ENCODE measurements at places on chromosomes 2 and 18.
A peak's percentile ranks its signal among the peaks of the same experiment; 100 is the strongest.

- no peak for DNase-seq
These were observed 30.8 kb downstream of the TWSG1 start for GRCh38 chr18:9365406-9365805.

DNA sequence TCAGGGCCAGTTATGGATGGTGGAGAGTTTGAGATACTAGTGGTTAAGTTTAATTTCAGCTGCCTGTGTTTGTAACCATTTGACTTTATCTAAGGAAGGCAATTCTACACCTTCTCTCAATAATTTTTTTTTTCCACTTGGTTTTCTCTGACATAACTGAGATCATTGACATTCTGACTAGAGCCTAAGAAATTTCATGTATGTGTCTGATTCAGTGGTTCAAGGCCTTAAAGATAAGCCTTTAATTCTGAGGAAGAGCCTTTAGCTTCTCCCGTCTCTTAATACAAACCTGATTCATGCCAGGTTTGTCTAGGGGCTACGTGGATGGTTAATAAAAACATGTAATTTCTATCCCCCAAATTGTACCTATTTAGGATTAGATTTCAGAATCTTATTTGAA is 971.4 kb downstream of the DPP10 start:
- no peak for DNase-seq

- no peak for DNase-seq
These were observed 28.9 kb downstream of the TFPI start for GRCh38 chr2:187525163-187525900.

- no peak for DNase-seq
These were observed 1.2 kb upstream of the WDSUB1 start for GRCh38 chr2:159287733-159288132.

DNA sequence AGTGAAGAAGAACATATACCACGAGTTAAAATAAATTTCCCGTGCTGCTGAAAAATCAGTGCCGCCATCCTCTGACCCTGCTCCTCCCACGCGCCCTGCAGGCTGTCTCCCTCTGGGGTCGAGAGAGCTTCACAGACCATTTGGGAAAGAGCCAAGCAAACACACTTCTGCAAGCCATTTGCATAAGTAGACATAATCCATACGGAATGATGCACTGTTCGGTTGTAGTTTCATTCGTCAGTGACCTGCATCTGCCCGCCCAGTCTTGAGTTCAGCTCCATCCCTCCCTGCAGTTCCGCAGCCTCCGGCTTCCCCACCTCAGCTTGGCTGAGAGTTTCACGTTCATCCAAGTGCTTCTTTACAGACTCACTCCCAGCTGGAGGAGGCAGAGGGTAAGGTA is 69.6 kb downstream of the TRAPPC12 start:
- DNase-seq = no peak

GRCh38 chr2:1132328-1132969 is 181.8 kb downstream of the SNTG2 start:
- peak; percentile 9 for DNase-seq

GRCh38 chr18:68244786-68245185 is 470.1 kb downstream of the TMX3 start:
- no peak for DNase-seq

DNA sequence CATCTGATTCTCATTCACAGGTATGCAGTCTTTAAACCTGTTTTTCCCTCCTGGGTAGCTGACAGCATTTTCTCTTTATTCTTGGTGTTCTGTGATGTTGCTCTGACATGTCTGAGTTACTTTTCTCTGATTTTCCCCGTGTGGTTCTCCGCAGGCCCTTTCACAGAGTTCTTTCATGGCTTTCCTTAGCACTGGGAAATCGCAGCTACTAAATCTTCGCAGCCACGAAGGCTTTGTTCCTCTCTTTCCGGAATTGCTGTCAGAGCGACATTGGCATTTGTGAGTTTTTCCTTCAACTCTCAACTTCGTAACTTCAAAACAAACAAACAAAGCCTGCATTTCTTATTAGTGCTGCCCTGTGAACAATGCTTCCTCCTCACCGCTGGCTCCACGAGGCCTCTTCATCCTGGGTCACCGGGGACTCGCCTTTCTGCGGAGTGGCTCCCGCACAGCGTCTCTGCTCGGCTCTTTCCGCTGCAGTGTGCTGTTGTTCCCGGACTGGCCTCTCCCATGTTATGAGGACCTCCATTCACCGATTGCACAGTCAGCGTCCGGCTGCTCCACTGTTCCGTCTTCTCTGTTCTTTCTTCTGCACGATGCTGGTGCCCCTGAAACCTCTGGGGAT is 16.1 kb downstream of the COLEC11 start:
- no peak for DNase-seq

GRCh38 chr2:80269806-80270205 is 34.7 kb downstream of the LRRTM1 start:
- no peak for DNase-seq

GRCh38 chr2:120531365-120531764 is 185.4 kb downstream of the INHBB start:
- DNase-seq = no peak

DNA sequence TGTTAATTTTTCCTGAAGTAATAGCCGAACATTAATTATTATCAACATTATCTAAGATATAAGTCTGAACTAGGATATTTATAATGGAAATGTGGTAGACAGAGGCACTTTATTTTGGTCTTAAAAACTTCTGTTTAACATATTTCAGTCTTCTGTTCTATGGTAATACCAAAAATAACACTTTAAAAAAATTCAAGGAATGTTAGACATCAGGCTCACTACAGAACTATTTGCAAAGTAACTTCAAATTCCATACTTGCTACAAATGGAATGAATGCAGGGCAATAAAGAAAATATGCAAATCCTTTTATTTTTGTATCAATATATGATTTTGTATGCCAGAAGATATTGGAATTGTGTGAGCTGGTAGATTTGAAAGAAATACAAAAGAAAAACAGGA is 345.5 kb upstream of the DSEL start:
- DNase-seq = no peak

DNA sequence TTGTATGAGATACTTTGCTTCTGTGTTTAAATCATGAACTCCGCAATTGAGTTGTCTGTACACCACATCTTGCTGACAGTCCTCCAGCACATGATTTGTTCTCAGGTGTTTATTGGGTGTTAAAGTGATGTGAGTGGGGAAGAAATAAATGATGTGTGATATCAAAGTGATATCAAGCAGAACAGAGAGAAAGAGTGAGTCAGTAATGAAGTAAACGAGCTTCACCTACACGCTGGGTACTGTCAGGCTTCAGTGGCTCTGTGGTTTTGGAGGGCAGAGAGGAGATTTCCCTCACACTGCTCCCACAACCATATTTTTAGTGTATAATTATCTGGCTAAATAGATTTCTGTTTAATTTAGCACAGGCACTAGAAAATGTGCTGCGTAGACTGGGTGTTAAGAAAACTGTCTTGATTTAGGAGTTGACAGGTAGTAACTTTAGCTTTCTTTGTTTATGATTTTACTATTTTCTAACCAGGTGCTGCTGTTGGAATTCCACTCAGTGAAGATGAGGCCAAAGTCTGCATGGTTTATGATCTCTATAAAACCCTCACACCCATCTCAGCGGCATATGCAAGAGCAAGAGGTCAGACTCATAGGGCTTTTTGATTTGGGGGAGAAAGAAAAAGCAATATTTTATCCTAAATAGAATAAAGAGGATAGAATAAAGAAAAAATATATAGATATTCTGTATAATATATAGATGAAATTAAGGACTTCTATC is 21.2 kb downstream of the ATIC start:
- DNase-seq = no peak

GRCh38 chr18:74996996-74997395 is 211.9 kb downstream of the PTGR3 start:
- DNase-seq = no peak

DNA sequence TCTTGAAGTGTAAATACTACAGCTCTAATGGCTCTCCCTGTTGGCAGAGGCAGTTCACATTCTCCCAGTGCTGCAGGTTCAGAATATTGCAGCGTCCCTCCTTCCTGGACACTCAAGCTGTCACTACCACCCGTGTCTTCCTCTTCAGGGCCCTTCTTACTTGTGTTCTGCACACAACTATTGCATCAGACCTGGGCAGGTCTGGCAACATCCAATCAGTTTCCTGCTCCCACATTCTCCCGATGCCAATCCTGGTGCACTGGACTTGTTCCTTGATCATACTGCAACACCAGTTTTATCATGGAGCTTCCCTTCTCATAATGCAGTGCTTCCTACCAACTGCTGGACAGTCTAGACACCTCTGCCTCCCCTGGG is 161.5 kb downstream of the CAPN13 start:
- DNase-seq = no peak

- no peak for DNase-seq
These were observed 38.9 kb downstream of the DHX57 start for GRCh38 chr2:38836791-38837190.

DNA sequence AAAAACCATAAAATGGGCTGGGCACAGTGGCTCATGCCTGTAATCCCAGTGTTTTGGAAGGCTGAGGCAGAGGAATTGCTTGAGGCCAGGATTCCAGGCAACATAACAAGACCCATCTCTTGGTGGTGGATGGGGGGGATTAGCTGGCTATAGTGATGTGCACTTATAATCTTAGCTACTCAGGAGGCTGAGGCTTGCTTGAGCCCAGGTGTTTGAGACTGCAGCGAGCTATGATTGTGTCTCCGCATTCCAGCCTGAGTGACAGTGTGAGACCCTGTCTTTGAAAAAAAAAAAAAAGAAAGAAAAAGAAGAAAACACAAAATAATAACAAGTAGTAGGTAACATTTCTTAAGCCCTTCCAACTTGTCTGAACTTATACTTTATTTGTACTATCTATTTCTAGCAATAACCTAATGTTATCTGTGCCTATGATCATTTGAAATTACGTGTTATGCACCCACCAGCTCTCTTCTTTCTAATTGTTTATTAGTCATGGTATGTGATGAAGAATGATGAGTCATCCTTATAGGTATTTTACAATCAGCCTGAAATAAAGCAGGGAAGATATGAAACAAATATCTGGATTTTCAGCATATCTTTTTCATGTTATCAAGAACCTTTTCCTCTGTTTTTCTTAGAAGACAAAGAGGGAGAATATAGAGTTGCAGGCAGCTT is 129.3 kb upstream of the UNC80 start:
- DNase-seq = no peak

DNA sequence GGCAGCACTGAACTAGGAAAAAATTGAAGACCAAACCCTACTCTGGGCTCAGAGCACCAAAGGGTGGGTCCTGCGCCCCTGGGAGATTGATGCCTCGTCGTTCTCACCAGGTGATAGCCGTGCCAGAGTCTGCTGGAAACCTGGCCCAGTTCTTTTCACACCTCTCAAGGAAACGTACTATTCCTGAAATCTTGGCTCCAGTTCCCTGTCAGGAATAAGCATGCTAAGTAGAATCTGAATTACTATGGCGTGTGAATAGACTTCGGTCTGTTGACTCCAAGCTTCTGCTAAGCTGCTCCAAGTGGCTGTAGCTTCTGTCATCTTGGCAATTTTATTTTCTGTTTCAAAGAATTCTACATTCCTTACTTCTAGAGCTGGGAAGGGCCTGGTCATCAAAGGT is 75.4 kb downstream of the MARCHF4 start:
- DNase-seq = no peak

DNA sequence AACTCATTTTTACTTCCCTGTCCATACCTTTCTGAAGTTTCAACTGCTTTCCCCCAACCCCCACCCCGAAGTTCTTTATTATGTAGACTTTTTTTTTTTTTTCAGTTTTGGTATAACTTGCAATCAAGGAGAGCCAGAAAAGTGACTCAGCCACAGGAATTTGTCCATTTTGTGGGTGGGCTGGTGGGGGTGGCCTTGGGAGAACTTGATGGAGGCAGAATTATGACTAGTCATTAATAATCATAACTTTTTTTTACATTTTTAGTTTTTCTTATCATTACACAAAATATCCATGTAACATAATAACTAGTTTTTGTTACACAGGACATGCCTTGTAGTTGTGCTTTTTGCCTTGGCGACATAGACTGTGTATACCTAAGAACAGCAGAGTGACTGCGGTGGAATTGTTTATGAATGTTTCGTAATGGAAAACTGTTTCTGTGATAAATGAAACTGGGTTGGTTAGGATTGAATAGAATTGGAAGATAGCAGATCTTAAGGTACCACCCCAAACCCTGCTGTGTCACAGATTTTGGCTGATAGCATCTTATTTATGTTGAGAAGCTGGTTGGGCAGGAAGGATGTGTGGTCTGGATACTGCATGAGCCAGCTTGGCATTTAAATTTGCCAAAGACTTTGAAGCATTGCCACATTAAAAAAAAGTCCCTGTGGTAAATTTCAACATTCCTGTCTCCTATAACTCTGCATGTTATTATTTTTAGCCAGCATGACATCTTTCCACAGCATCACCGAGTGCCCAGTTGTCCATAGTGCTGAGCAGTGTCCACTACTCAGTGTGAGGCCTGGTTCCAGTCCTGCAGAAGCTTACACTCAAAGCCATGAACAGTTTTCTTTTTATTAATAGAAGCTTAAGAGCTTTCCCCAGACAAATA is 30.7 kb downstream of the LYPD6B start:
- no peak for DNase-seq

DNA sequence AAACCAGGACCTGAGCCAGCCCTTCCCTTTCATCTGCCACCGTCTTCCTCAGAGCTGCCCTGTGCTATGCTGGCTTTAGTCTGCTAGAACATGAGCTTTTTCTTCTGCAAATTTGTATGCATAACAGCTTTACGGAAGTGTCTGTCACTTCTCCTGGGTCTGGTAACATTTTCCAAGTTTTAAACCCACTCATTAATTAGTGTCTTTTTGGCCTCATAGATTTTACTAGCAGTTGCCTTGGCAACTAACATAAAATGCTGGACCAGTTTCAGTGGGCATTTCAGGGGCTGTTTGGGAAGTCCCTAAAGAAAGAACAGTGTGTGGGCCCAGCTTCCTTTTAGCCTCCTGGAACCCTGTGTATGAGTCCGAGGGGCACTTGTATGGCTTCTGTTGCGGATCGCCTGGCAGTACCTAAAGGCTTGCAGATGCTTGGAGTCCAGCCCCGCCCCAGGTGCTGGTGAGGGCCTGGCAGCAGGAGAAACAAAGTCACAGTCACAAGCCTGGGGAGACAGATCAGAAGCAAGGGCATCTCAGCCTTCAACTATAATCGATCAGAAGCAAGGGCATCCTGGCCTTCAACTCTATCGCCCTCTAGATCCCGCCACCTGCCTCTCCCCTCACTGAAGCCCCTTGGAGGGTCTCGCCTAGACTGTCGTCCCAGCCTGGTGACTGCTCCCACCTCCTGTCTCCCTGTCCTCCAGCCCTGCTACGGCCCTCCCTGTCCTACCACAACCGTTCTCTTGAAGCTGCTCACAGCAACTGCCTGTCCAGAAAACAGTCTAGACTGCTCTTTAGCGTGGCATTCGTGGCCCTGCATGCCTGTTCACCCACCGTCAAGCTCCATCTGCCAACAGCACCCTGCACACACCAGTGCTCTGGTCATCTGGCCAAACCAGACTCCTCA is 36.8 kb upstream of the MAPRE3 start:
- no peak for DNase-seq

DNA sequence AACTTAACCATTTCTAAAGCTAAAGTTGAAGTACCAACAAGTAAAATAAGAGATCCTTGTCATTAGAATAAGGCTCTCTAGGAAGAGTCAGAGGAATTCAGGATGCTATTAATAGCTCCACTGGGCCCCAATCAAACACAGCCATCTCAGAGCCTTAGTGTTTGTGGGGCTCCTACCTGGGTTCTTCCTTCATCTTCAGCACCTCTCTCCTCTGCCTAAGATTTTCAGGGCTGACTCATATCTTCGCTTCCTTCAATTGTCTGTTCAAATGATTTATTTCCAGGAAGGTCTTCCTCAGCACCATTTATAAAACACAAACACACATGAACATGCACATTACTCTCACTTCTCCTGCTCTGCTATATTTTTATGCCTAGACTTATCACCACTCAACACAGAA is 119.5 kb downstream of the COL6A3 start:
- no peak for DNase-seq
